CD4-positive, alpha-beta T cell treated with Interleukin-10 for 1 hour (primary cell): ENCODE measurements at places on chromosomes 6 and 20.

- DNase-seq = no peak
Measured at GRCh38 chr6:137248702-137249101, 29.5 kb upstream of the IFNGR1 start.

- DNase-seq = no peak
Measured at GRCh38 chr6:129359811-129360681, 349.9 kb downstream of the ARHGAP18 start.

- no peak for DNase-seq
Measured at GRCh38 chr6:127118298-127119101, at the start of gene RSPO3. Gene RSPO3, plus strand, starts transcription at chr6:127118671. Its CDS starts 522 bp downstream, at chr6:127119193.

DNA sequence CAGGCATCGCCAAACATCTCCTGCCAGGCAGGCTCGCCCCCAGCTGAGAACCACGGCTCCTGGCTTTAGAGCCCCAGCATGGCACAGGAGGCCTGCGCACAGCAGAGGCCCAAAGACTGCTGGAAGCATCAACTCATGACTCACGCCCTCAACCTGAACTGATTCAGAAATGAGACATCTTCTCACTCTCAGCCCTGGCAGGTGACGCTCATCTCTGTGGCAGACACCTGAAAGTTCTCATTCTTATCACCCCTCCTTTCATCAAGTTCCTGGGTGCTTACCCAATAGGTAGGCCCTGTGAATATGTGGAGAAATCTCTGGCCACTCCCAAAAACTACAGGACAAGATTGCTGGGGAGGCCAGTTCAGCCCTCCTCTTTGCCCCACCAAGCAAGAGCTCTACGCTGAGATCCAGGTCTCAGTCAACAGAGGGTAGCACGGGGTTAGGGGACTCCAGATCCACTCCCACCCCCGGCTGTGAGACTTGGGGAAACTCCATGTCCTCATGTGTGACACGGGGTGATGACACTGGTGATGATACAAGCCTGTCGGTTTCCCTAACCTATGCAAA lies 11.3 kb downstream of the NFATC2 start:
- DNase-seq = peak; percentile 74

GRCh38 chr6:12012558-12013306 lies 620 bp downstream of the HIVEP1 start:
- peak; percentile 83 for DNase-seq

GRCh38 chr20:5621305-5621704 lies 128.9 kb upstream of the SHLD1 start:
- no peak for DNase-seq

GRCh38 chr6:3247255-3248146 lies 11.2 kb upstream of the PSMG4 start:
- DNase-seq = no peak

DNA sequence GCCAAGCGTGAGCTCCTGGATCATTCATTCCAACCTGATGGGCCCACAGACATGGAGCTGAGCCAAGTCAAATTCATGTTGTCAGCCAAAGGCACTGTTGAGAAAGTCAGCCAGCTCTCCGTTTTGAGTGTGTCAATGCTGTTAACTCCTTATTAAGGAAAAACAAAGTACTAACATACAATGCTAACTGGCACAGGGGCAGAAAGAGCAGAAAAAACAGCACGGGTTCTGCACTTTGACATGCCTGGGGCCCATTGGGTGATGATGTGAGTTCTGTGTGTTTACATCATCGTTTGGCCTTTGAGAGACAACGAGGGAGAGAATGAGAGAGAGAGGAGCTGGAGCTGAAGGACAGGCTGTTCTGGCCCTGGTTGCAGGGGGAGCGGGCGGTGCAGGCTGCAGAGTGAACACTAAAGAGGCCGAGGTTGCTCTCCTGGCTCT lies 85.9 kb downstream of the SMOC2 start:
- no peak for DNase-seq

GRCh38 chr20:61451953-61452352 lies 199.9 kb downstream of the CDH4 start:
- no peak for DNase-seq

DNA sequence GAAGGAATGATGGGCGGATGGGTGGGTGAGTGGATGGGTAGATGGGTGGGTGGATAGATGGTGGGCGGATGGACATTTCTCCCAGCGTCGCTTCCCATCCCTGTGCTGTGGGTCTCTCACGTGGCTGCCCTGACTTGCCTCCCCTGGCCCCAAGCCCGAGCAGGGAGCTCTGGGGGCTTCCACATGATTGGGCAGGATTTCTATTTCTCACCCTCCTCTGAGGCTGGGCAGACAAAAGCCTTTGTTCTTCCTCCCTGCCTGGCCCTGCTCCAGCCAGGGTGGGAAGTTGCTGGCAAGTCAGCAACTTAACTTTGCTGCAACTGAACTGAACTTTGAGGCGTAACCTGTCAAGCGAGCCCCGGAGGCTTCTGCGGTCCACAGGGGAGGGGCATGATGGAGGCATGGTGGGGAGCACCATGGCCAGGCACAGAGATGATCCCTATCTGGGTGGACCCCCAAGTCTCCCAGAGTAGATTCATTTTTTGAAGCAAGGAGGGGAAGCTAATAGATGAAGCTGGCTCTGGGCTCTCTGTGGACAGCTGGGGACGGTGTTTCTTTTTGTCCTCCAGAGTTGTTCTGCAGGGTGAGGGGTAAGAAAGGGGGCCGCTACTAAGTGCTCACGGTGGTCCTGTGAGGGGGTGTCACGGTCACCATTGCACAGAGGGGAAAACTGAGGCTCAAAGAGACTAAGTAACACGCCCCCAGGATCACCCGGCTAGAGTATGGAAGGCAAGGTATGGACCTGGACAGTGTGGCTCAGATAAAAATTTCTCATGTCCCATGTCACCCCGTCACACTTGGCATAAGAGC lies 140.1 kb downstream of the CEBPB start:
- DNase-seq = no peak

- no peak for DNase-seq
Measured at GRCh38 chr20:39516964-39517363, 554.8 kb downstream of the DHX35 start.

- DNase-seq = no peak
Measured at GRCh38 chr20:6140947-6141346, 18.1 kb upstream of the FERMT1 start.

GRCh38 chr6:15508931-15509330 lies 153.9 kb downstream of the DTNBP1 start:
- no peak for DNase-seq

DNA sequence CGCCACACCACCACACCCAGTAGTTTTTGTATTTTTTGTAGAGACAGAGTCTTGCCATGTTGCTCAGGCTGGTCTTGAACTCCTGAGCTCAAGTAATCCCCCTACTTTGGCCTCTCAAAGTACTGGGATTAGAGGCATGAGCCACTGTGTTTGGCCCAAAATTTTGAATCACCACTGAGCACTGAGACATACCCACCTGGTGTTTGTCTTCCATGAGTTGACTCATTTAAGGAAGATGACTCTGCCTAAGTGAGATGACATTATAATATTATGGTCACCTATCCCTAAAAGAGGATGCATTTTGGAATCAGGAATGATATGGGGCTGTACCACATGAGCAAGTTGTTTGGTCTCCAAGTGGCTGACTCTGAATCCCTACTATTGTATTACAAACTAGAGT lies 54.6 kb upstream of the RNF217 start:
- no peak for DNase-seq

DNA sequence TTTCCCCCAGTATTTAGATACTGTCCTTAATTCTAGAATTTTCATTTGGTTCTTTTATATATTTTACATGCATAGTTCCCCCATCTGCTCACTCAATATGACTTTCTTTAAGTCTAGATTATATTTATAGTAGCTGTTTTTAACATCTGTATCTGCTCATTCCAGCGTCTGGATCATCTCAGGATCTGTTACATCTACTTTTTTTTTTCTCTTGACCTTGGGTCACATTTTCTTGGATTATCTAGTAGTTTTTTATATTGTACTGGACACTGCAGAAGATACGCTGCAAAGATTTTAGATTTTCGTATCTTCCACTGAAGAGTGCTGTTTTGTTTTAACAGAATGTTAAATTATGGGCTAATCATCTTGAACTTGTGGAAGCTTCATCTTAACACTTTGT lies 20.7 kb downstream of the RAB22A start:
- no peak for DNase-seq

DNA sequence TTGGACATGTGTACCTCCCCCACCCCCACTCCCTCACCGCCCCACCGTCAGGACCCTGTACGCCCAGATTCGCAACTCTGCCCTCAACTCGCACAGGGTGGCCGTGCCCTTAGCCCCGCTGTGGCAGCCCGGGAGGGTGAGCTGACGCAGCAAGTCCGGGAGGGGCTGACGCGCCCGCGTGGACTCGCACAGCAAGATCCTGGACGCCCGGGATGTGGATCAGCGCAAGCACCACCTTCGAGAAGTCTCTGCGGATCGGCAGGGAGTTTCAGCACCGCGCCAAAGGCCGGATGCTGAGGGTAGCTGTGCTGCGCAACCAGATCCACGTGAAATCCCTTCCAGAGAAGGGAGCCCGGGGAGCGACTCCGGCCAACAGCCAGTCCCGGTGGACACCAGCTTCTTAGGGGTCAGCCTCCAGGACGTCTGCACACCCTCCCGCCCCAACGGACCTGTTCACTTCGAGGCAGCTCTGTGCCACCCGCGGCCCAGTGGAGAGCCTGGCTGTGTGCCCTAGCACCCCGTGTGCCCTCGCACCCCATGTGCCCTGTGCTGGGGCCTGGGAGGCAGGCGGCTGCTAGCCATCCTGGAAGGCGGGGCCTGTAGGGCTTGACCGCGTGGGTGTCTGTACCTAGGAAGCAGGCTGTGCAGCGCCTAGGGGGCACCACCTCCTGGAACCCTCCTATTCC lies 6.7 kb upstream of the GJA10 start:
- peak; percentile 15 for DNase-seq
